ENCODE measurements at places on chromosomes 2 and 18.

- DNase-seq, result no peak
Measured at GRCh38 chr2:161824226-161824625, 200.0 kb downstream of the SLC4A10 start.

- DNase-seq, result no peak
Measured at GRCh38 chr2:105081006-105081601, 43.2 kb downstream of the MRPS9 start.

GRCh38 chr2:174330945-174331594, 3.7 kb upstream of the SP9 start:
- DNase-seq, result no peak

GRCh38 chr2:24429197-24430074, 61.6 kb upstream of the NCOA1 start:
- no peak for DNase-seq

DNA sequence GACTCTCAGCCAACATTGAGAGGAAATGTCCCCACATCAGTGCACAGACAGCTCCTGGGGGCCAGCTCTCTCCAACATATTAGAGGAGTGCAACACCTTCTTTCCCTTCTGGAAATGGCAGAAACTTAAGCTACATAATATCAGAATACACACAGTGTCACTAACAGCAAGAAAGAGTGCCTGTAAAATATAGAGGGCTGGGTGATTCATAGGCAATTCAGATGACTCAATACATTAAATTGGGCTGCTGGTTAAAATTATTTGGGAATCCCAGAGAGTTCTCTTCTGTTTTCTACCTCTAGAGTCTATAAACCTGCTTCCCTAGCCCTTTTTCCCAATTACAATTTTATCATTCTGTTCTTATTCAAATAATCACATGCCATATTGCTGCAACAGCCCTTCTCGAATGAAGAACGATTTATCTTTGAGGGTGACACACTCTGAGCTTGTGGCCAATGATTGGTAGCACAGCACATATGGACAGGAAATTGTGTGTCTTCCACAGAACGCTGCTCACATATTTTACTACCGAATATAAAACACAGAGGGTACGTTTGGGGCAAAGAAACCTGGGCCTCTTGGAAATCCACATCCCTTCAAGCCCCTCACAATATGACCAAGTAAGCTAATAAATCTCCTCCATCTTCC, 381.2 kb downstream of the MBD2 start:
- no peak for DNase-seq

GRCh38 chr2:200422532-200423261, 87.2 kb downstream of the KCTD18 start:
- DNase-seq, result no peak

GRCh38 chr2:158488442-158489216, 31.9 kb downstream of the PKP4 start:
- DNase-seq, result no peak

DNA sequence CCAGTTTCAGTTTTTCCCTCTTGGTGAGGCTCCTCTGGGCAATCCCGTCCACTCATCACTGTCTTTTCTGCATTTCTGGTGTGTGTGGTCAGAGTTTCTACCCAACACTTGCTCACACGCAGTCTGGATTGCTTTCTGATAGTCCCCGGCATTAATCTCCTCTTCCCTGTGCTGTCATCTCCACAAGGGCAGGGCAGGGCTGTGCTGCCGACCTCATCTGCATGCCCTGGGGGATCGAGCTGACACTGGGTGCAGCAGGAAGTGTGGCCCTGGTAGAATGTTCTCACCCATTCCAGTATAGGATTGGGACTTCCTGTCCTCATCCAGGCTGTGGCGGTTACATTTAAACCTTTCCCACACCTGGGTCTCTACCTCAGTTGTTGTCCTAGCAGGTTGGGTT, 80.0 kb upstream of the FAM136A start:
- DNase-seq, result no peak

GRCh38 chr2:43717322-43717721, 41.1 kb upstream of the C1GALT1C1L start:
- DNase-seq, result no peak

GRCh38 chr2:37104178-37104577, 19.9 kb downstream of the GPATCH11 start:
- DNase-seq, result no peak

DNA sequence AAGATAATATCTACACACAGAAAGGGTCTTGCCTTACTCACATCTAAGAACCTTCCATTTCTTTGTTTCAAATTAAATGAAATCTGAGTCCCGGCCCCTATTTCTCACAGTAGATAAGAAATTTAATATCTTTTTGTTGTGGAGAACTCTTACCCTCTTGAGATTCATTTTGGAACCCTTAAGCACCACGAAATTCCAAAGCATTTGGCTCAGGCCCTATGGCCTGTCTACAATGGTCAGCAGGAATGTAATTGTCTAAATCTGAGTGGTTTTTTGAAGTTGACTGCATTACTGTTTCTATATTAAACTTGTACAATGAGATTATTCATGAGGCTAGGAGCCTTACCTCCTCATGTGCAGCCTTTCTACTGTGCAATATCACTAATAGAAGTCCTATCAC, 723.3 kb downstream of the TSN start:
- DNase-seq, result no peak

DNA sequence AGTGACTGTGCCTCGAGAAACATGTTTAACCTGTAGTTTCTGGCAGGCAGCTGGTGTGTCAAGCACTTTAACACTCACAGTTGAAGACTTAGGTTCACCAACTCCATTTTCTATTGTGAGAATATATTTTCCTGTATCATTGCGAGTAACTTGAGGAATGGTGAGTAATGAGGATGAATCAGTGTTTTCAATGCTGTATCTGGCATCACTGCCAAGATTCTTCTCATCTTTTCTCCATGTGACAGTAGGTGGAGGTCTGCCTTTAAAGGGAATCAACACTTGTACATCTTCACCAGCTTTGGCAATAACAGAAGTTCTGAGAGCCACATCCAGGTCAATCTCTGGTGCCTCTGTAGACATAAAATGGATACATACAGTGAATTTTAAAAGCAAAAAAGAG, 72.8 kb downstream of the PLEKHA3 start:
- DNase-seq, result no peak

GRCh38 chr2:97656905-97657587, 6.8 kb downstream of the ACTR1B start:
- no peak for DNase-seq
